ENCODE measurements at places on chromosomes 5 and 9.

- no peak for DNase-seq
Observed at GRCh38 chr5:172616136-172616535, 24.9 kb upstream of the NEURL1B start.

- no peak for DNase-seq
Observed at GRCh38 chr5:7321724-7322123, 74.2 kb upstream of the ADCY2 start.

DNA sequence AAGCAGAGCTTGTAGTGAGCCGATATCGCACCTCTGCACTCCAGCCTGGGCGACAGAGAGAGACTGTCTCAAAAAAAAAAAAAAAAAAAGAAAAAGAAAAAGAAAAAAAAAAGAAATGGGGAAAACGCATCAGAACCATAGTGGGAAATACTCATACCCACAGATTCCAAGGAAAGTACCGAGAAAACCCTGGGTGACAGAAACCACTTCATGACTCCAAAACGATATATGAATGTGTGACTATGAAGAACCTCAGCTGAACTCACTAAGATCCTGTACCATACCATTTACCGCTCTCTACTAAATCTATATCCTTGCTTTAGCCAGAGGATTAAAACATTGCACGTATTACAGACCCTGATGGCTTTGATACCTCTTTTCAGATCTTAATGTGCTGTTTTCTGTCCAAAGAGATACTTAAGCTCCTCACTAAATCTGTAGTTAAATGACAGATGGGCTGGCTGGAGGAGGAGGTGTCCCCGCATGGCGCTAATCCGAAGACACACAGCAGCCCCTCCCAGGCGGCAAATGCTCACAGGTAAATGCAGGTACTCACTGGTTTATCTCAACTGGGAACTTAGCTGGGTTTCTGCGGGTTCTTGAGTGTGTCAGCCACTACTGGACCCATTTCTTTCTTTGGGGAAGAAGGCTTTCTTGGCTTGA, 2.8 kb downstream of the LPCAT1 start:
- no peak for DNase-seq

GRCh38 chr5:172697123-172698121, 56.4 kb downstream of the NEURL1B start:
- peak; percentile 53 for DNase-seq

- DNase-seq = no peak
Observed at GRCh38 chr5:68834491-68834981, 259.3 kb upstream of the SLC30A5 start.

DNA sequence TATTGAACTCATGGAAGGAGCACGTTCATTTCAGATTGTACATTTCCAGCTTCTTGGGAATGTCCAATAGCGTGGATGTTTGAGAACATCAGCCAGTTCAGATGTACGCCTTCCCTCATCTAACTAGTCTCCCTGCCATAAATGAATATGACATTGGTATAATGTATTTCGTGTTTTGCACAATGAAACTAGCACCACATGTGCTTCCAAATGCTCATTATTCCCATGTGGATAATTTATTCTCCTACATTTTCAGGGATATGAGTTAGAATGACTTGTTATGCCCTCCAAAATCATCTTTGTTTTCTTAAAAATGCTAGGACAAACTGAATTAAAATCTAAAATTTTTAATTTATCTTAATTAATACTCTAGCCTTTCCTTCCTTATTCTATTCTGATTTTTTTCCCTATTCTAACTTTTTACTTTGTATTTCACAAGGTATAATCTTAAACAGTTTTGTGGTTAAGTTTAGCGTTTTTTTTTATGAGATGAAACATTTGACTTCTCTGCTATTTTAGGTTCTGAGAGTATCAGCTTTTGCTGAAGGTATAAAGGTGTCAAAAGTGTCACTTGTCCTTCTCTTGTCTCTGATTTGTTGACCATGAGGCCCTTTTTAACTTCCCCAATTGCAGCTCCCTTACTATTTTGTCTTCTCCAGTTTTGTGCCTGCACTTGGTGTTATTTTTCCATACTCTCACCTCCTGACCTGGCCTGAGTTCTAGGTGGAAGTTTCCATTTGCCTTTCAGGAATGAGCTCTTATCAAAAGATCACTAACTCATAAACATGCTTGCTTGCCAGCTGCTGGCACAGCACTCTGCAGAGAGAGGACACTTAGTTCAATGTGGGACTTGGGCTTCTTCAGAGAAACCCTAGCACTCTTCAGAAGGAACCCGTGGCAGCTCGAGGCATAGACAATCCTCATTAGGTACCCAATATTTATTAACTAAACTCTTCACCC, 106.8 kb downstream of the FRMD3 start:
- DNase-seq = no peak

DNA sequence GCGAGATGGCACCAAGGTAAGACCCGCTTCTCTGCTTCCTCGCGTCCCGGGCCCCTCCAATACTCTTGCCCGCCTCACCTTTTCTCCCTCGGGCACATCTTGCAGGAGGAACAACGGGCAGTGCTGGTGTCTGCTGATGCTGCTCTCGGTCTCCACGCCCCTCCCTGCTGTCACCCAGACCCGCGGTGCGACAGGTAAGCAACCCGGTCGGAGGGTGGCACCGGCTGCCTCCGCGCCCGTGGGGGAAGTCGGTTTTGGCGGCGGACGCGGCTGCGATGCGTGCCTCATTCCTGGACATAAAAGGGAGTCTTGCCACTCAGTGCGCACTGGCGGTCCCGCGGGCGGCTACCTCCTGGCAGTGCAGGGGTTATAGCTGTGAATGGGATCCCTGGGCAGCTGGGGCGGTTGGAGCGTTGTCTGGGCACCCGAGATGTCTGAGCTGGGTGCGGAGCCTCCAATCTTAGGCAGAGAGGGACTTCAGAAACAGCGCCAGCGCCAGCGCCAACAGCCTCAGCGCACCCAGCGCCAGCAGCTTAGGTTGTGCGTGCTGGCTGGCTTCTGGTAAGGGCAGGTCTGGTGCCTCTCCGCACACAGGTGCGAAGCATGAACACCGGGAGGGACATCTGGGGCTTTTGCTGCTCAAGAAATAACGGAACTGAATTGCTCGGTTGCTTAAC, 488 bp downstream of the COL15A1 start:
- no peak for DNase-seq

- no peak for DNase-seq
Observed at GRCh38 chr5:154712518-154713437, 42.4 kb upstream of the LARP1 start.

- no peak for DNase-seq
Observed at GRCh38 chr5:179475208-179475751, 75.1 kb upstream of the RUFY1 start.

DNA sequence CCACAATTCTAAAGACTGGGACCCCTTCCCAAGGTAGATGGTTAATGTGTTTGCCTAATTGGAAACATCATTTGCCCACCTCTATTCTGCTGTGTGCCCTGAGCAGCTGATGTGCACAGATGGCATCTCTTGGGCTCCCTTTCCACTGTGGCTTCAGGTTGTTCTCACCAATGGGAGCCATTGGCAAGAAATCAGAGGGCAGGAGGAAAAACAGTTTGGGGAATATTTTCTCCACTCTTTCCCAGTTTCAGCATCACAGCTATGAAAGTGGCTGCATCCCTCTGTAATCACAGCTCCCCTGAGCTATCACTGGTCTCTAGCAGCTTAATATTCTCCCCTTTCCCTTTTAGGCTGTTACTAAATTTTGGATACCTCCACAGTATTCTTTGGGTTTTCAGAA, 911.6 kb upstream of the SEMA6A start:
- no peak for DNase-seq

- no peak for DNase-seq
Observed at GRCh38 chr5:173925449-173926071, 37.4 kb downstream of the CPEB4 start.

DNA sequence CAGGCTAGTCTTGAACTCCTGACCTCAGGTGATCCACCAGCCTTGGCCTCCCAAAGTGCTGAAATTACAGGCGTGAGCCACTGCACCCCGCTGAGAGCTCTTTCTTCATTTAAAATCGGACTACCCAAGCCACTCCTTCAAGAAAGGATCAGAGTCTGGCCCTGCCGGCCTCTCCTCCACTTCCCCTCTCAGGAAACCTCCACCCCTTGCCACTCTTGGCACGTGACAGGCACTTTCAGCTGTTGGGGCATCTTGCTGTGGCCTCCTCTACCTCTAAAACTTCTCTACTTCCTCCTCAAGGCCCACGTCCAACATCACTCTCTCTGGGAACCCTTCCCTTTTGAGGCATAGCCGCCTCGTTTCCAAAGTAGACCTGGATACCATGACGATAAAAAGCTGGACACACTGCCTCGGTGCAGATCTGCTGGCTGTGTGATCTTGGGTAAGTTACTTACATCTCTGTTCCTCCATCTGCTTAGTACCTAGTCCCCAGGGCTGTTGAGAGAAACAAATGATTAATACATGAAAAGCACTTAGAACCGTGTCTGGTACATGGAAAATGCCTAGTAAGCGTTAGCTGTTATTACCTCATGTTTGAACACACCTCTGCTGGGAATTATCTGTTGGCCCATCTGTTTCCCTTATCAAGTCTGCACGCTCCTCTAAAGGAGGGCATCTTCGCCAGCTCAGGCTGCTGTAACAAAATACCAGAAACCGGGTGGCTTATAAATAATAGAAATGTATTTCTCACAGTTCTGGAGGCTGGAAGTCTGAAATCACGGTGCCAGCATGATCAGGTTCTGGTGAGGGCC, 55.3 kb downstream of the SMIM23 start:
- no peak for DNase-seq

- no peak for DNase-seq
Observed at GRCh38 chr5:139908749-139909148, 113.1 kb downstream of the PSD2 start.

- DNase-seq = no peak
Observed at GRCh38 chr9:79060766-79061165, 511.0 kb upstream of the TLE4 start.

DNA sequence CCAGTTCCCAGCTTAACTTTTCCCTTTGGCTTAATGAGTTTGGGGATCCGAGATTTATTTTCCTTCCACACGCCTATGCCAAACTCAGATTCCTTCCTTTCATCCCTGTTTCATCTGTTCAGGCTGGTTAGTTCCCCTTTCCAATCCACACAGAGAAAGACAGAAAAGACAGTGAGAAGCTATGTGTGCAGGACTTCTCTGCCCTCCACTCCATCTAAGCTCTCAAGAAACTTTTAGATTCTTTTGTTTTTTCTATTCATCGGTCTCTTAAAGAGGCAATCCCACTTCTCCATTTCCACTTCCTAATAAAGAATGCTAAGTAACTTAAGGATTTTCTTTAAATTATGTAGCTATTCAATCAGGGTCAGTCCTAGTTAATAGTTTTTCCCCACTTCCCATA, 11.2 kb downstream of the ITGA1 start:
- no peak for DNase-seq

DNA sequence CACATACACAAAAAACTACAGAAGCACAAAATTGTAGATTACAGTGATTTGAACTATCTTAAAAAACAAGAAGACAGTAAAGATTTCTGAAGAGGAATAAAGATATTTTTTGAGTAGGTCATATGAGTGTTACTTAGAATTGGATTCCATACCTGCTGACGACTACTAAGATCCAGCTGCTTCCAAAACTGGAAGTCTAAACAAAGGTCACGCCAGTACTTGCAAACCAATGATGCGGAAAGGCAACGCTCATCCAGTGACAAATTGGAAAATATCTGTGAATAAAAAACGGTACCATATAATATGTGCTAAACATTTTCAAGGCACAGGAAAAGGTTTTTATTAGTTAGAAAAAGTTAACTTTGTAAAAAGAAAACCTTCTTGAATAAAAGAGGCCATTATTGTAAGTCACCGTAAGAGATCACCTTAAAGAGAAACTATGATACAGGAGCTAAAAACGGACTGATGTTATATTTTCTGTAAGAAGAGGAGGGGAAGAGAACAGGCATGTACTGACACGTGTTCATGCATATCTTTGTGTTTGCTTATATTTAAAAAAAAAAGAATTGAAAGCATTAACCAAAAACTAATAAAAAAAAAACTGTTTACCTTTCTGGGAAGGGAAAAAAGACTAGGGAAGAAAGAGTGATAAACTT, 14.1 kb downstream of the FBXL17 start:
- DNase-seq = no peak

GRCh38 chr5:56545016-56545415, 270.3 kb upstream of the MAP3K1 start:
- DNase-seq = no peak

GRCh38 chr9:104911032-104911607, 16.8 kb downstream of the ABCA1 start:
- no peak for DNase-seq

GRCh38 chr5:63401436-63402046, 560.7 kb downstream of the HTR1A start:
- no peak for DNase-seq

DNA sequence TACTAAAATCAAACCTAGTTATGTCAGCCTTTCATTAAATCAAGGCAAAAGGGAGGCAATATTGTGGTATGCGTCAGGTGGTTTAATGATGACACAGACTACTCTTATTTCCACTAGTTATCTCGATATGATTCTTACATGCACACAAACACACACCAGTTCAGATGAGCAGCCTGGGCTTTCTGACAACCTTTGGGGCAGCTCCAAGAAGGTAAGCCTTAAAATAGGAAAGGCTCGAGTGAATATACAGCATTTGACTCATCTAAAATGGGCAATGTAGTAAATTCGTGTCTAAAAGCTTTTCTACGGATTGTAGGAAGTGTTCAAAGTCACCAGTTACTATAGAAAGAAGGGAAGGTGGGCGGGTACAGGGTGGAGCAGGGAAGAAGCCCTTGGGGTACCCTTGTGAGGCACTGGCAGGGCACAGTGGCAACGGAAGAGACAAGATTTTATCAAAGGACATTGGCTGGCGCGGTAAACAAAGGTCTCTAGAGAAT, 1.9 kb downstream of the ANKH start:
- DNase-seq = no peak

- DNase-seq = no peak
Observed at GRCh38 chr9:88803546-88804253, 187.6 kb upstream of the S1PR3 start.

DNA sequence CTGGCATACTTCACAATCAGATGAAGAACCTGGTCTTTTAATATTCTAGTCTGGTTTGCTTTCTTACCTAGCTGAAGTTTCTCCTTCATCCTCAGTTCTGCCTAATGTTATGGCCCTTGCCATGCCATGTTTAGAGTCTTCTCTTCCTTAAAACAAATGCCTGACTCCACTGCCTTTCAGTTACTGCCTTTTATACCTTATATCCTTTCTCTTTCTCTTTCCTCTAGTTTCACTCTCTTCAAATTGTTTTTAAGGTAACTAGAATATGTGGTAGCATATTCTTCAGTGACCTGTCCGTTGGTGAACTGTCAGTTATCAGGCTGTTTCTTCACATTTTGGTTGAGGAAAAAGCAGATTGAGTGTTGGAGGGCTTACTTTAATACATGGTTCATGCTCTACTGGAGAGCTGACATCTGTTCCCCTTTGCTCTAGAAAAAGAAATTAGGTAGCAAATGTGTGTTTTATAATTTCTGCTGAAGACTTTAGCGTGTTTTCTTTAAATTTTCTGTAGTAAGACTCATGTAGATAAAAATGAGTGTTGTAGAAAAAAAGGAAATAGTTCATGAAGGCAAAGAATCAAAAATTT, 103.8 kb downstream of the DMXL1 start:
- no peak for DNase-seq

GRCh38 chr5:124238350-124238749, 508.1 kb downstream of the ZNF608 start:
- DNase-seq = no peak

Data from stimulated activated CD8-positive, alpha-beta memory T cell treated with anti-CD3 and anti-CD28 coated beads, Interleukin-15, amount 100 ng/mL, for 24 hours (primary cell).